Thyroid gland (tissue), 4 donors: ENCODE measurements at places on chromosomes 1 and 21. TPM values are rescaled to one million over a fixed set of nuclear protein-coding genes. Genes with fewer than 3 reads are reported as not detected.

Gene CREB3L4
- total RNA-seq = 17.4 TPM

Gene GREM2
- 1.2 TPM for total RNA-seq

Gene CACYBP
- 67.7 TPM for total RNA-seq

- no peak overlapping the region for H3K4me3 ChIP-seq
These were observed 2154.7 kb downstream of the MRPL39 start for GRCh38 chr21:23452384-23453083.

GRCh38 chr1:167878372-167879160 is 35.4 kb downstream of the ADCY10 start:
- no peaks in the 10 kb centered on the region for H3K4me1 ChIP-seq
- DNase-seq = no peak
- H3K27ac ChIP-seq = no peak overlapping the region
- H3K27me3 ChIP-seq = no peaks in the 10 kb centered on the region
- H3K4me3 ChIP-seq = no peak overlapping the region

DNA sequence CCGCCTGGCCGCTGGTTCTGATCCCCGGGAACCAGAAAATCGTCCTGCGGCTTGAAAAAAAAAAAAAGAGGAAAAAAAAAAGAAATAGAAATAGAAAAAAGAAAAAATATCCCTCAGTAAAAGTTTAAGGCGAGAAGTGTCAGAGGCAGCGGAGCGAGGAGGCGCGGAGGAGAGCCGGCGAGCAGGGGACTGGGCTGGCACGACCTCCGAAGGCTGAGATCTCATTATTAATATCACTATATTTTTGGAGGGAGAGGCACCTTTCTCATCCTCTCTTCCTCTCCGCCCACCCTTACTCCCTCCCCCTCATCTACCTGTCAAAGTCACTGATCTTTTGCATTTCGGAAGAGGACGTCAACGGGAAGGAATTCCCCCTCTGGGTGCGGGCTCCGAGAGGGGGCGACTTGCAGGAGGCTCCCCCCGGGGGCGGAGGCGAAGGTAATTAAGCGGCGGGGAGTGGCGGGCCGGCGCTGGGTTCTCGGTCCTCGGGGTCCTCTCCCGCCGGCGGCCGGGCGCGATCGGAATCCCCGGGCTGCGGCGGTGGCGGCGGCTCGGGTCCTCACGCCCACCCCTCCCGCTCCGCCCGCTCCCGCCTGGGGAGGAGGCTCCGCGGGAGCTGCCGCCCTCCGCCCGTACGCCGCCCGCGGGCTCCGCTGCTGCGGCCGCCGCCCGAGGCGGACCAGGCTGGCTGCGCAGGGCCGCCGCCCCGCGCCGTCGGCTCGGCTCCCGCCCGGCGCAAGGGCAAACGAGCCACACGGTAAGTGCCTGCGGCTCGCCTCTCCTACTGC is at the start of gene NTNG1:
TSS of gene NTNG1 (plus strand) at position 337 of the 788 bp plus-strand sequence.
- H3K4me3 ChIP-seq = peak within 1 kb of the TSS; percentile 59
- H3K4me1 ChIP-seq = peaks cover 14% of the 10 kb centered on the region
- H3K36me3 ChIP-seq = no peaks in the 10 kb centered on the region
- H3K27me3 ChIP-seq = no peaks in the 10 kb centered on the region
